ENCODE measurements at places on chromosomes 12 and 14. TPM values are rescaled to one million over a fixed set of nuclear protein-coding genes. Genes with fewer than 3 reads are reported as not detected.

The C12orf43 gene
- 11.5 TPM for total RNA-seq

DNA sequence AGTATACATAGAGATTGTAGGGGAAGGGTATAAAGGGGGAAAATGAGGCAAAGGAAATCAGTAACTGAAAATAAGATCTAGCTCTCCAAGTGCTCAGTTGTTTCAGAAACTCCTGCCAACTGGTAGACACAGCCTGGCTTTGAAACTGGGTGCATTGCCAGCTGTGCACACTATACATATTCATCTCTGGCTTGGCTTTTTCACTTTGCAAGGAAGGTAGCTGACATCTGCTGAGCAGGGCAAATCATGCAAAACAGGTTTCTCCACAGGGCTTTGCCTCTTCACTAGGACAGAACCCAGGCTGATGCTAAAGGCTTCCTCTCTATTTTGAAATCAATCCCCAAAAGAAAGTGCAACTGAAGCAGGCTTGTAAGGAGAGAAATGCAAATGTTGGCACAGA is 101.5 kb downstream of the HELB start:
- H3K4me3 ChIP-seq = no peak overlapping the region
- no peak for DNase-seq
- H3K27me3 ChIP-seq = peaks cover 3% of the 10 kb centered on the region
- H3K4me1 ChIP-seq = peaks cover 3% of the 10 kb centered on the region

DNA sequence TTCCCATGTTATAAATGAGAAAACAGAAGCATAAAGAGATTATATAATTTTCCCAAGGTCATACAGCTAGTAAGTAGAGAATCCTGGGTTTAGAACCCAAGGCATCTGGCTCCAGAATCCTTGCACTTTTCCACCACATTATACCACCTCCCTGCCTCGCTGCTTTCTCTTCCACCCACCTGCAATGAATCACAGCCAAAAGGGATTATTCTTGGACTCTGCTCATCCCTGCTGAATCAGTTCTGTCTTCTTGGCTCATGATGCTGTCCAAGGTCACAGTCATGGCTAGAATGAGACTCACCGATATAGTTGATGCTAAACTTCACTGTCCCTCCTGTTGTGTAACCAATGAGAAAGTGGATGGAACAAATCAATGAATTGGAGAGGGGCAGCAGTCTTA is 356.6 kb downstream of the FUT8 start:
- no peaks in the 10 kb centered on the region for H3K4me1 ChIP-seq
- DNase-seq = no peak
- no peak overlapping the region for H3K4me3 ChIP-seq
- no peak overlapping the region for H3K27ac ChIP-seq

The DDX11 gene
- total RNA-seq = 131 TPM

The BEGAIN gene
- 2.7 TPM for total RNA-seq

The TBX5 gene
- total RNA-seq = not detected

DNA sequence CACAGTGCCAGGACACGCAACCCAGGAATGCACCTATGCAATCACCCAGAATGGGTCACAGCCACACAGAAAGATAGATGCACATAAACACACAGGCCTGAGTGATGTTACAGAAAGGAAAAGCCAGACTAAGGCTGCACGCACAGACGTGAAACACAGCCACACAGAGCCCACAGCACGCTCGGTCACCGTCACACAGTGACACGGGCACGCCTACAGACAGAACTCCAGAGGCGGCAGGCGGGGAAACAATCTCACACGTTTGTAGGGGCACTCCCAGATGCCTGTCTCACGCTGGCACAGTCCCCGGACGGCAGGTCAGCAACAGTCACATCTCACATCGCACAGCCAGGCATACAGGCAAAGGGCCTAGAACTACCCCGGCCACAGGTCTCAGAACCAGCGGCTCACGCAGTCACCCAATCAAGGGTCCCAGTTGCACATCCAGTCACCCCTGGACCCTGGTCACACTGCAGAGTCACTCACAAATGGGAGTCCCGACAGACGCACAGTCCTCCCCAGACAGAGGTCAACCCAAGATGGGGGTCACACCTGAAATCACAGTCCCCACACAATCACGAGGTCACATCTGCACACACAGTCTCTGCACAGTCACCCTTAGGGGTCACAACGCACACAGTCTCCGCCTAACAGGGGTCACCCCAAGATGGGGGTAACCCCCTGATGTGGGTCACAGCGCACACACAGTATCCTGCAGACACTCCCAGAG is 790 bp downstream of the SSH1 start:
- peak overlapping the region; percentile 96 for H3K27ac ChIP-seq
- peak; percentile 67 for DNase-seq
- peaks cover 2% of the 10 kb centered on the region for H3K27me3 ChIP-seq
- peaks cover 36% of the 10 kb centered on the region for H3K36me3 ChIP-seq

DNA sequence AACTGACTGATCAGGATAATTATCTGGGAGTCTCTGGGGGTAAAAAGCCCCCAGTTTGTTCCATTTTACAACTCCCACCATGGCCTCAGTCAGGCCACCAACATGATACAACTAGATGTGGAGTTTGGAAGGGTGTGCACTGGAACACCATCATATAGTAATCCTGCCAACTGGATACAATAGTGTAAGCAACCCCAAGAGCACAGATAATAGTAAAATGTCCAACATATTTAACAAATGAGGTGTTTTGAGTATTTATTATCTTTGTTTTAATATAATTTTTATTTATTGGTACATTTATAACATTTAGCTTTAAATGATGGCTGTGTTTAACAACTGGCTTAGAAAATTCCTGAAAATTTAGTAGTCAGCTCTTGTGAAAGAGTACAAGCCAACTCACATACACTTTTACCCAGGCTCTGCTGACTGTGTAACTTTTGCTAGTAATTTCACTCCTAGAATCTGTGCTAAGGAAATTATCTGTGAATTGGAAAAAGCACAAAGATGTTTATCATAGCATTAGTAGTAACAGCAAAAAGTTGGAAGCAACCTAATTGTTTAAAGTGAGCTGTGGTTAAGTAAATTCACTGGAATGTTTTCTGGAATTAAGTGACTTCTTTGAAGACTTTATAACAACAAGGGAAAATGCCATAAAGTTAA is 196.8 kb downstream of the RAD51B start:
- H3K4me1 ChIP-seq = no peaks in the 10 kb centered on the region
- H3K4me3 ChIP-seq = no peak overlapping the region
- H3K27me3 ChIP-seq = no peaks in the 10 kb centered on the region
- no peaks in the 10 kb centered on the region for H3K36me3 ChIP-seq
- H3K27ac ChIP-seq = no peak overlapping the region

GRCh38 chr12:54590978-54591591 is 2.6 kb upstream of the PPP1R1A start:
- H3K36me3 ChIP-seq = no peaks in the 10 kb centered on the region
- H3K27ac ChIP-seq = no peak overlapping the region
- H3K4me1 ChIP-seq = peaks cover 4% of the 10 kb centered on the region
- DNase-seq = no peak

The RPL10L gene
- not detected for total RNA-seq

DNA sequence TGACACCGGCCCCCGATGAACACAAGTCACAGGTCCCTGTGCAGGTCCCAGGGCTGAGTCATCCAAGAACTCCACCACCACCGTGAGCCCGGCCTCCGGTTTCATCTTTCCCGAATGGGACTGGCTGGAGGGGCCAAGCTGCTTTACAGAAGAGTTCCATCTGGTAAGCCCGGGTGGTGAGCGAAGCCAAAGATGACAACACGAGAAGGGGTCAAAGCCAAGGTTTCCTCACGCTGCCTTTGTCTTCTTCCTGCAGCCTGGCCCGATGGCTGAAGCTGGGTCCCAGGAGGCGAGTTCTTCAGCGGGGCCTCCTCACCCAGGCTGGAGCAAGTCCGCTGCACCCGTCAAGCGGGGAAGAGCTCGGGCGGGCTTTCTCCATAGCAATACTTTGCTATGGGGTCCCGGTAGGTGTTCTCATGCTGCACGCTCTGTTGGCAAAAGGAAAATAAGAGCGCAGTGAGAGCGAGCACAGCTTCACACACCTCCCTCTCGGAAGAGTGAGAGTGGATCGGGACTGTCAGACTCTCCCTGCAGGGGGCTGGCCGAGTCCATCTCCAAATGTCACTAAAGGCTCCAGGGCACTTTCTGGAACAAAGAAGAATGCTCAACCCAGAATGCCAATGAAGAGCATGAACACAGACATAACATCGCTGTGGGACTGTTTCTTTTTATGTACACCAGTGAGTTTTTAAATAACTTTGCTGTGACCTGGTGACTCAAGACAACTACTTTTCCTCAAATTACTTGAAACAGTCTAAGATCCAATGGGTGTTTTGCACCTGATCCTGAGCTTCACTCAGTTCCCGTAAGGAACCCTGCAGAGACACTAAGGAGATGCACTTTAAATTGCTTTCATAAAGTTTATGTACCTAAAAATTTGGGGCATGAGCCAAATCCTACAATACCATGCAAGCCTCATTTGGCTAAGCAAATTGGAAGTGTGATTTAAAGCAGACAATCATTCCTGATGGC is 20.1 kb downstream of the SPRING1 start:
- H3K36me3 ChIP-seq = peaks cover 46% of the 10 kb centered on the region
- DNase-seq = no peak
- H3K4me3 ChIP-seq = no peak overlapping the region
- no peak overlapping the region for H3K27ac ChIP-seq
- H3K4me1 ChIP-seq = peaks cover 12% of the 10 kb centered on the region
- H3K27me3 ChIP-seq = no peaks in the 10 kb centered on the region

GRCh38 chr14:88940671-88941070 is 116.2 kb downstream of the TTC8 start:
- H3K4me3 ChIP-seq = no peak overlapping the region
- DNase-seq = no peak
- H3K27me3 ChIP-seq = no peaks in the 10 kb centered on the region
- no peaks in the 10 kb centered on the region for H3K4me1 ChIP-seq
- H3K36me3 ChIP-seq = no peaks in the 10 kb centered on the region
- no peak overlapping the region for H3K27ac ChIP-seq
